Effector memory CD8-positive, alpha-beta T cell (primary cell): ENCODE measurements at places on chromosomes 5 and 9.

DNA sequence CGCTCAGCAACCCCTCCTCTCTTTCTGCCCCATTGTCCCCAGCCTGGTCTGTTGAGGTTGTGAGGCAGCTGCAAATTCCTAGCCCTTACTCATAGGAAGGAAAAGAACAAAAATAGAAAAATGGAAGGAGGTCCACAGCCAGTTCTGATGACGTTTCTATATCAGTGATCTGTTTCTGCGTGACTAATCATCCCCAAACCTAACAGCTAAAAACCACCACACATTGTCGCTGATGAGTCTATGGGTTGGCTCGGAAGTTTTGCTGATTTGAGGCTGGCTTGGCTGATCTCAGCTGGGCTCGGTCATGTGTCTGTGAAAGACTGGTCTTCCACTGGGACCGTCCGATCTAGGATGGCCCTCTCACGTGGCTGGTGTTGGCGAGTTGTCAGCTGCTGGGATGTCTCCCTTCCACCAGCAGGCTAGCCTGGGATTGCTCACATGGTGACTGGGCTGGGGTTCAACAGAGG, 200.6 kb upstream of the ZNF618 start:
- DNase-seq, result no peak
- H3K27me3 ChIP-seq, result peaks cover 66% of the 10 kb centered on the region
- H3K27ac ChIP-seq, result no peak overlapping the region
- no peak overlapping the region for H3K4me3 ChIP-seq
- H3K4me1 ChIP-seq, result peaks cover 4% of the 10 kb centered on the region

DNA sequence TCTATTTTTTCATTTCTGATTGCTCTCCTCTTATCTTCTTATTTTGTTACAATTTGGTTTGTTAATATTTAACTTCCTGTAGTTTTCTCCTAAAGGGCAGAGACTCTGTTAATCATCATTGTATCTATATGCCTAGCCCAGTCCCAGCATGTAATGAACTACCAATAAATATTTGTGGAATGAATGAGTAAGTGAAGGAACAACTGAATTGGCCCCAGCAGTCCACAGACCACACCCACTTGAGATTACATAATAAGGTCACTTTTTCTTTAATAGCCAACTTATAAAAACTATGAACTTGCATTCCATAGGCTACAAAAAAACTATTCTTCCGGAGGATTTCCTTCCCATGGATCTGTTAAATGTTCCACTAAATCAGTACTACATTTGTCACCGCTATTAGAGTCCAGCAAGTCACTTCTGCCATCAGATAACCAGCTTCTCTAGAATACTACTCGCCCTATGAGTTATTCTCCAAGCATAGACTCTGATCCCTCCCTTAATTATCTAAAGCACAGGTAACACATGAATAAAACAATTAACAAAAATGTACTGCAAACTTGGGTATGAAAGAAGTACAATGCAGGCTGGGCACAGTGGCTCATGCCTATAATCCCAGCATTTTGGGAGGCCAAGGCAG, 27.5 kb upstream of the TNPO1 start:
- peaks cover 2% of the 10 kb centered on the region for H3K36me3 ChIP-seq
- H3K27ac ChIP-seq, result no peak overlapping the region
- DNase-seq, result no peak
- no peak overlapping the region for H3K4me3 ChIP-seq
- no peaks in the 10 kb centered on the region for H3K4me1 ChIP-seq
- peaks cover 35% of the 10 kb centered on the region for H3K27me3 ChIP-seq

GRCh38 chr9:101271102-101271501, 113.7 kb downstream of the BAAT start:
- no peaks in the 10 kb centered on the region for H3K4me1 ChIP-seq
- H3K36me3 ChIP-seq, result no peaks in the 10 kb centered on the region
- no peak for DNase-seq
- H3K27ac ChIP-seq, result no peak overlapping the region

GRCh38 chr5:150178262-150178661, 11.6 kb upstream of the SLC6A7 start:
- H3K36me3 ChIP-seq, result no peaks in the 10 kb centered on the region
- DNase-seq, result no peak
- H3K27ac ChIP-seq, result no peak overlapping the region
- peaks cover 31% of the 10 kb centered on the region for H3K27me3 ChIP-seq
- H3K4me3 ChIP-seq, result no peak overlapping the region

DNA sequence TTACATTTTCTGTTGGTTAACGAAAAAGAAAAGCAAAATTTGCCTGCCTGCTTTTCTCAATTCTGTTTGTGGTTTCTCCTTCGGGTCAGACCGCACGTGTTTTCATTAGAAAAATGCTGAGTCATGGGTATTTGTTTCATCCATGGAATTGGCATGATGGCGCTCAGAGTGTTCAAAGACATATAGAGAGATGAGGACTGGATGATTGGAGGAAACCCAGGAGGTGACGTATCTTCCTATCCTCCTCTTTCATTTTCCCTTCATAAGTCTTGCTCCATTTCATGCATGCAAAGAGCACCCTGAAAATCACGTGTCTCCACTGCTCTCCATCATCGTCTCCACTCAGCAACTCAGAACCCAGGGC, 353.8 kb upstream of the WWC1 start:
- no peak for DNase-seq
- H3K4me1 ChIP-seq, result no peaks in the 10 kb centered on the region
- no peaks in the 10 kb centered on the region for H3K27me3 ChIP-seq
- no peaks in the 10 kb centered on the region for H3K36me3 ChIP-seq
- H3K4me3 ChIP-seq, result no peak overlapping the region

GRCh38 chr9:36914212-36914577, 119.9 kb downstream of the PAX5 start:
- H3K36me3 ChIP-seq, result no peaks in the 10 kb centered on the region
- H3K27me3 ChIP-seq, result peaks cover 60% of the 10 kb centered on the region
- H3K4me3 ChIP-seq, result no peak overlapping the region
- no peak for DNase-seq
- no peak overlapping the region for H3K27ac ChIP-seq
- H3K4me1 ChIP-seq, result no peaks in the 10 kb centered on the region

- no peaks in the 10 kb centered on the region for H3K36me3 ChIP-seq
These were observed 226.5 kb upstream of the NREP start for GRCh38 chr5:111983459-111983858.
